Fibroblast of skin of left quadriceps (primary cell): ENCODE measurements at places on chromosomes 4 and X.

DNA sequence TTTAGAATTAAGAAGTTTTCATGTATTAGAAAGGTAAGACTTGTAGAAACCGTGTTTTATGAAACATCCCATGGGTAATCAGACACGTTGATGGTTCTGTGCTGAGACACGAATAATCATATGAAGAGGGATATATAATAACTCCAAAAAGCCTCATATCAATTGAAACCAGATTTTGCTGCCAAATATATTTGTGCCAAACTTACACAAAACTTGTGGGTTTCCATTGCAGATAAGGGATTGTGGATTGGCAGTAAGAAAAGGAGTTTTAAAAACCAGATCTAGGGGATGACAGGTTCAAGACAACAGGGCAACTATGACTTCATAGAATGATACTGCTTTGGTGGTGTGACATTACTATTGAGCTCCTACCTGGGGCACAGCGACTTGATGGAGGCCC is 616.1 kb downstream of the BCOR start:
- DNase-seq, result no peak

DNA sequence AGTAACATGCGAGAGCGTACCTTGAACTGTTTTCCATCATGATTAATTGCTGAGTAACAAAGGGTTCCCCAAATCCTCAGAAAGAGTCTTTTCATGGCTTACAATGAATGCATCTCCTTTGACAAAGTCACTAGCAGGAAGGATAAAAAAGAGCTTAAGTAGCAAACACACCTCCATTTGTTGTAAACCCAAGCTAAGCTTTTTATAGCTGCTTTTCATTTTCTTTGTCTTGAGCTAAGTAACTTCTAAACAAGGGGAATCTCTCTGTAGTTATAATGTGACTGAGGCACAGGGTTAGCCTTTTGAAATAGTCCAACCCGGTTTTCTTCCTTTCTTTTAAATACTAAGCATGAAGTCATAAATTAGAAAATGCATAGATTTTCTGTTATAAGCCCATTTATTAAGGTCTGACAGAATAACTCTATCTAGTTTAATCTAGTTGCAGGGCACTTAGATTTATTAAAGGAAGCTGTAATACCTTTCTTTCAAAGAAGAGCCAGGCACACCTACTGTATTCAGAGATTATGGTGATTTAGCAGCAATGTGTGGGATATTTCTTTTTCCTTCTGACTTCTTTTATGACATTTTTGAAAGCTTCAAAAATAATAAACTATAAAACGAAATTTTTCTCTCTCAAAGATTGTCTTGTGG is 226.9 kb upstream of the SMIM31 start:
- DNase-seq, result no peak

DNA sequence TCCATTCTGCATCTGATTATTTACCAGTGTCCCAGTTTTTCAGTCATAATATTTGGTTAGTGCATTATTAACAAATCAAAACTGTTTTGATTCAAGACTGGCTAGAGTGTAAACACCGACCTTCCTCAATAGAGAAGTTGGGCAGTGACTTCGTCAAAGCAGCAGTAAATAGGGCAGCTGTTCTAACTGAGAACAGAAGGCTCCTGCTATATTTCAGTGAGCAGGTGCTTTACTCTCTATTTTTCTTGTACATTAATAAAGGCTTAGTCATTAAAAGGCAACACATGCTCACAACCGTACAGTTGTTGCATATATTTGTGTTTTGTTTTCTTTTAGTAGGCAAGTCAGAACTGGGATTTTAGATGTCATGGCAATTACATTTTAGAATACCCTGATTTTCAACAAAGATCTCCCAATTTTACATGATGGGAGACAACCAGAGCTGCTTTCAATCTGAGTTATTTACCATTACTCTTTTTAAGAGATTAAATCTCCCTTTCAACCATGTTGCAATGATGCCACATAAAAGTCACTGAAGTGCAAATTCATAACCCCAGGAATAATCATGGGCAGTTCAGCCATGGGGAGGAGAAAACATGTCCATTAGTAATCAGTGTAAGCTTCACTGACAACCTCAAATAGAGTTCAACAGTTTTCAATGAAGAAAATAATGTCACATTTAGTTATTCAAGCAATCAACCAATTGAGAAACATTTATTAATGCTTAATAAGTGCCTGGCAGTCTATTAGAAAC is 233.3 kb downstream of the NDST4 start:
- DNase-seq, result no peak

DNA sequence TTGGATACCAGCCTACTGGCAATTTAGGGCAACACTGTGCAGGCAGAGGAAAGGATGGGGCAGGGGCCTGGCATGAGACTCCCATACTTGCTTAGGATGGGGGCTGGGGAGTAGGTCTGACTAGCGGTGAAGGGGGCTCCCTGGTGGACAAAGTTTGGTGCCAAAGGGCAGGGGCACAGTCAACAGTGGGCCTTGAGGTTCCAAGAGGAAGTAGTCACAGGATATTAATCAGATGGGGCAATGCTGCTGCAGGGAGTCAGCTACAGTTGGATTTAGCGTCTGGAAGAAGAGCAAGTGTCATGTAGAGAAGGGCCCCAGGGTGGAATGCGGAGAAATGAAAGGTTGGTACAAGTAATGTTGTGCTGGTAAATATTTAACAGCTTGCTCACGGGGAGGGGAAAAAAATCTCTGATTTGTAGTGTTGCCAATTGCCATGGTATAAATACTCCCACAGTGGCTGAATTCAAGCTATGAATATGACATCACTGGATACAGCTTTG is 139.4 kb downstream of the PJA1 start:
- no peak for DNase-seq

DNA sequence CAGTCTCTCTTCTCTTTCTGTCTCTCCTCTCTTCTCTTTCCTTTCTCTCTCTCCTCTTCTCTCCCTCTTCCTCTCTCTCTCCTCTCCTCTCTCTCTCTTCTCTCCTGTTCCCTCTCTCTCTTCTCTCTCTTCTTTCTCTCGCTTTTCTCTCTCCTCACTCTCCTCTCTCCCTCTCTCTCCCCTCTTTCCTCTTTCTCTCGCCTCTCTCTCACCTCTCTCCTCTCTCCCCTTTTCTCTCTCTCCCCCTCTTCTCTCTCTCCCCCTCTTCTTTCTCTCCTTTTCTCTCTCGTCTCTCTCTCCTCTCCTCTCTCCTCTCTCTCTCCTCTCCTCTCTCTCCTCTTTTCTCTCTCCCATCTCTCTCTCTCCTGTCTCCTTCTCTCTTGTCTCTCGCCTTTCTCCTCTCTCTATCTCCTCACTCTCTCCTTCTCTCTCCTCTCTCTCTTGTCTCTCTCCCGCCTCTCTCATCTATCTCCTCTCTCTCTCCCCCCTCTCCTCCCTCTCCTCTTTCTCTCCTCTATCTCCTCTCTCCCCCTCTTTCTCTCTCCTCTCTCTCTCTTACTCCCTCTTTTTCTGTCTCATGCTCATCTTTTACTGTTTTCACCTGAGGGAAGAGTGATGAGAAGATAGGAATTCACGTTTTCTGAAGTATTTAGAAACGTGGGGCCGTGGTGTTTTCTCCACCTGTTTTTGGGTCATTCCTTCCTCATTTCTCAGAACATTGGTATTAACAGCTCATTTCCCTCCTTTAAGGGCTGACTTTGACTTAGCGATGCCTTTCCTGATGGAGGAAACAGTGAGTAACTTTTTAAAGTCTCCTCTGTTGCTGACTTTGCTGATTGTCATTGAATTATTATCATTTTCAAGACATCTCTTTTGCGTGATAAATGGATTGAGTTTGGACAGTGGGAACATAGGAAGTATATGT is 80.6 kb upstream of the CD99 start:
- no peak for DNase-seq

DNA sequence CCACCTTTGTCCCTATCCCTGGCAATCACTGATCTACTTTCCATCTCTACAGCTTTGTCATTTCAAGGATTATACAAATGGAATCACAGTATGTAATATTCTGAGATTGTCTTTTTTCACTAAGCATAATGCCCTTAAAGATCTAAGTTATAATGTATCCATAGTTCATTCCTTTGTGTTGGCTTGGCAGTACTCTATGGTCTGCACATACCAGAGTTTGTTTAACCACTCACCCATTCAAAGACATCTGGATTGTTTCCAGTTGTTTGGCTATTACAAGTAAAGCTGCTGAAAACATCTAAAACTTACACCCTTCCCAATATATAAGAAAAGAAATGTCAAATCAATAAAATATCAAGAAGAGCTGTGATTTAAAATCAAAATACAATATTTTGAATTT is 26.0 kb upstream of the AWAT1 start:
- DNase-seq, result no peak

GRCh38 chrX:154409222-154409871 is at the start of gene DNASE1L1:
DNASE1L1 (minus strand) TSS chrX:154409254; CDS start chrX:154405568, 3,686 bp downstream.
- DNase-seq, result no peak

- peak; percentile 72 for DNase-seq
Measured at GRCh38 chr4:89724716-89725115, 112.2 kb downstream of the SNCA start.

DNA sequence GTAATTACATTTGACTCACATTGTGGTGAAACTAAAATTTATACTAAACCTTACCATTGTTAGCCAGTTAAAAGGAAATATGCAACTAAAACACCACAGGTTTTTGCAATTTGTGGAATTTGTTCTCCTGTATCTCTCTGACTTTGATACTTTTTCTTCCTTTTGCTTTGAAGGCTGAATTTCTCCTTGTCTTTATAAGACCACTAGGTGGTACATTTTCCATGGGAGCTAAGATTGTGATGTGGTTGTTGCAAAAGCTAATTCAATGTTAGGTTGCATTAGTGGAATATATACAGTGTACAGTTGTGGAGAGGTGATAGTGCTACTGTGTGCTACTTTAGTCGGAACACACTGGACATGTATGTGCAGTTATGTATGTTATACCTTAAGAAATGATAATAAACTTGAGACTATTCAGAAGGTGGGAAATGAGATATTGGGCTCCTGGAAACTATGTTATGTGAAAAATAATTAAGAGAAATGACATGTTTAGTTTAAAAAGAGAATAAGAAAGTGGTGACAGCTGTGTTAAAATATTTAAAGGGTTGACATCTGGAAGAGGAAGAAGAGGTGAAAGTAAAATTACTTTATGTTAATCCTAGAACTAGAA is 70.3 kb downstream of the ARL9 start:
- DNase-seq, result peak; percentile 30

- no peak for DNase-seq
Measured at GRCh38 chr4:22932326-22932725, 239.6 kb downstream of the GBA3 start.

GRCh38 chr4:124642846-124643245 is 69.7 kb downstream of the ANKRD50 start:
- no peak for DNase-seq

- no peak for DNase-seq
Measured at GRCh38 chrX:135194684-135195083, 23.5 kb upstream of the CT55 start.

- DNase-seq, result no peak
Measured at GRCh38 chrX:31449081-31449480, 377.2 kb upstream of the FTHL17 start.

DNA sequence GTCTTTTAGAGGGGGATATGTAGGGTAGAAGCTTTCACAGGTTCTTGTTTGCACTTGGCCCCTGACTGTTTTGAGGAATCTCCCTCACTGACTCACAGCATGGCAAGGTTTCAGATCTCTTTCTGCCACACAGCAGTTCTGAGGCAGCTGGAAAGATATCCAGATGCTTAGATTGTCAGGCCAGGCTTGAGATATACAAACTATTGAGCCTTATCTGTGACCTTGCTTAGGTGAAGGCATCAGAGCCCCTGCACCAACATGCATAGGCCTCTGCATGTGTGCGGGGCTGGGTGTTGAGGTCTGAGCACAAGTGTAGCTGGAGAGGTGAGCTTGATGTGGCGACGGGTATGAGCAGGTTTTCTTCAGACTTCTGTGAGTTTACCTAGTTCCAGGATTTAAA is 80.9 kb upstream of the MSANTD1 start:
- DNase-seq, result no peak

DNA sequence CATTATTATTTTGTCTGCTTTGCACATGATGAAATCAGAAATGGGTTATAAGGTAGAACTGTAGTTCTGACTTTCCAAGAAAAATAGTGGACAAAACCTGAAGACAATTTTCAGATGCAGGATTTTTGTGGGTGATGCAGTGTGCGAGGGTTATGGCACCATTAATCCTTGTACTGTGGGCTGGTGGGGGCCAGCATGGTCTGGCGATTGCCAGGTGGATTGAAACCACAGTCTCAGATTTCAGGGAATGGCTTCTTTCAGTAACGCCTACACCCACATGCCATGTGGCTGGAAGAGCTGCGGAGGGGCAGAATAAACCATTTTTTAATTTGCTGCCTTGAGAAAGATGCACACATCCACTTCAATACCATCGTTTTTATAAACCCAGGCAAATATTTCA is 150.5 kb downstream of the ARSF start:
- peak; percentile 42 for DNase-seq

- no peak for DNase-seq
Measured at GRCh38 chr4:163665521-163666331, 171.2 kb downstream of the TMA16 start.

- no peak for DNase-seq
Measured at GRCh38 chr4:89617317-89617716, 219.6 kb downstream of the SNCA start.

DNA sequence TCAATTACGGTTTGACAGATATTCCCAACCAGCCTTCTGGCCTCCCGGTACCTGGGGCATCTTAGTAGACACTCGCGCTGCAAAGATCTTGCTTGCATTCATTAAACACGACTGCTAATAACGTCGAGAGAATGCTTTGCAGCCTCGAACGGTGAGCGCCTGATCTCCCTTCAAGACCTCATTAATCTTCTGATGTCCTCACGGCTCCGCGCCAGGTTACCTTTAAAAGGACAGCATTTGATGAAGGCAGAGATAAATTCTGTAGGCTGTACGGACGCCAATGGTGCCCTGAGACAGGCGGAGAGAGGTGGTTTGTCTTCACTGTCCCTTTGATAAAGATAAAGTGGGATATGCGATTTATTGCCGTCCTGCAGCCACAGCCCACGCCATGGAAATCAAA is 64.2 kb downstream of the SHOX start:
- DNase-seq, result no peak

GRCh38 chr4:10416441-10416840 is 40.8 kb downstream of the ZNF518B start:
- no peak for DNase-seq

DNA sequence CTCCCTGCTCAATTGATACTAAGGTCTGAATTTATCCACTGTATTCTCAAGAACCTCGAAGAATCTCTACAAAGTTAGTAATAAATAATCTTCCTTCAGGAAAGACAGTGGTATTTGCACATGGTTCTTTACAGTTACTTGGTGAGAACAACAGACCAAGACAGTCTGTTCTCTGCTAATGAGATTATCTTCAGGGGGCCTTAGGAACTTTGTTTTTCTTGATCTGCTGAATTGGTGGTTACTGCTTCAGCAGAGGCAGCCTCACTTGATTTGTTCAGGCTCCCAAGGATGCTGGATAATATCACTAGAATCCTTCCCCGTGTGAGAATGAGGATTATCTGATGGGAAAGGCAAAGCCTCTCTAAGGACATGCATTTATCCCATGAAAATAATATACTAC is 64.8 kb downstream of the CBR4 start:
- no peak for DNase-seq

GRCh38 chr4:132513491-132513890 is 635.6 kb upstream of the PCDH10 start:
- no peak for DNase-seq
